A549 treated with Hydrocortisone at 1 μM for 4 hours (cell line): ENCODE measurements at places on chromosomes 2 and 18. TPM values are rescaled to one million over a fixed set of nuclear protein-coding genes. Genes with fewer than 3 reads are reported as not detected.

The CCDC121 gene
- total RNA-seq: 3.3 to 5.0 TPM (median 3.7 TPM) in 5 replicates

The LYG2 gene
- 0.18 TPM in 1 of 5 replicates, not detected in the others for total RNA-seq

The KIF5C gene
- total RNA-seq: 0.21 to 0.46 TPM (median 0.32 TPM) in 5 replicates

The UGT1A10 gene
- total RNA-seq: 0.08 to 0.09 TPM in 2 of 5 replicates, not detected in the others

The YIPF4 gene
- 41.9 to 56.4 TPM (median 50.9 TPM) in 5 replicates for total RNA-seq

The EFEMP1 gene
- total RNA-seq: 29.6 to 56.4 TPM (median 41.3 TPM) in 5 replicates

The PCARE gene
- total RNA-seq: not detected in 5 replicates

The CEBPZOS gene
- total RNA-seq: 39.8 to 42.6 TPM (median 41.6 TPM) in 5 replicates

The SPRED2 gene
- 33.3 to 36.9 TPM (median 34.0 TPM) in 5 replicates for total RNA-seq

The DSC1 gene
- not detected in 5 replicates for total RNA-seq

The LYPD6 gene
- total RNA-seq: 0.06 to 0.09 TPM (median 0.08 TPM) in 5 replicates

The ALPP gene
- 9.3 to 13.2 TPM (median 12.1 TPM) in 5 replicates for total RNA-seq

The NABP1 gene
- total RNA-seq: 10.2 to 14.0 TPM (median 12.8 TPM) in 5 replicates

The NCOA1 gene
- total RNA-seq: 7.9 to 12.7 TPM (median 9.6 TPM) in 5 replicates

The FBLN7 gene
- total RNA-seq: 0.44 to 0.66 TPM (median 0.56 TPM) in 5 replicates

The IL18RAP gene
- total RNA-seq: 0.03 to 0.09 TPM (median 0.06 TPM) in 4 of 5 replicates, not detected in the other

The DNAH6 gene
- 0.01 to 0.18 TPM (median 0.10 TPM) in 5 replicates for total RNA-seq

The IAH1 gene
- total RNA-seq: 80.0 to 114 TPM (median 104 TPM) in 5 replicates

The TMEM182 gene
- 2.6 to 5.4 TPM (median 4.4 TPM) in 5 replicates for total RNA-seq

The ANKRD44 gene
- total RNA-seq: 1.4 to 3.1 TPM (median 2.3 TPM) in 5 replicates

The TTC21B gene
- total RNA-seq: 3.1 to 5.1 TPM (median 3.6 TPM) in 5 replicates

The CAVIN2 gene
- 35.0 to 72.9 TPM (median 54.7 TPM) in 5 replicates for total RNA-seq

The SLC4A5 gene
- total RNA-seq: 0.31 to 0.47 TPM (median 0.42 TPM) in 5 replicates

The IGFBP5 gene
- 0.14 to 0.17 TPM (median 0.17 TPM) in 5 replicates for total RNA-seq

The DSG1 gene
- total RNA-seq: not detected in 5 replicates

The C2orf80 gene
- not detected in 5 replicates for total RNA-seq

The RGPD4 gene
- total RNA-seq: 0.03 to 0.07 TPM (median 0.05 TPM) in 4 of 5 replicates, not detected in the other

The FLACC1 gene
- total RNA-seq: 0.16 to 0.46 TPM (median 0.17 TPM) in 5 replicates

The CYS1 gene
- 0.89 to 2.0 TPM (median 1.5 TPM) in 5 replicates for total RNA-seq
